PC-9 (cell line): ENCODE measurements at places on chromosomes 13 and 19.
A peak's percentile ranks its signal among the peaks of the same experiment; 100 is the strongest.

- DNase-seq: no peak
Measured at GRCh38 chr13:50521006-50521830, 322.3 kb downstream of the DLEU7 start.

DNA sequence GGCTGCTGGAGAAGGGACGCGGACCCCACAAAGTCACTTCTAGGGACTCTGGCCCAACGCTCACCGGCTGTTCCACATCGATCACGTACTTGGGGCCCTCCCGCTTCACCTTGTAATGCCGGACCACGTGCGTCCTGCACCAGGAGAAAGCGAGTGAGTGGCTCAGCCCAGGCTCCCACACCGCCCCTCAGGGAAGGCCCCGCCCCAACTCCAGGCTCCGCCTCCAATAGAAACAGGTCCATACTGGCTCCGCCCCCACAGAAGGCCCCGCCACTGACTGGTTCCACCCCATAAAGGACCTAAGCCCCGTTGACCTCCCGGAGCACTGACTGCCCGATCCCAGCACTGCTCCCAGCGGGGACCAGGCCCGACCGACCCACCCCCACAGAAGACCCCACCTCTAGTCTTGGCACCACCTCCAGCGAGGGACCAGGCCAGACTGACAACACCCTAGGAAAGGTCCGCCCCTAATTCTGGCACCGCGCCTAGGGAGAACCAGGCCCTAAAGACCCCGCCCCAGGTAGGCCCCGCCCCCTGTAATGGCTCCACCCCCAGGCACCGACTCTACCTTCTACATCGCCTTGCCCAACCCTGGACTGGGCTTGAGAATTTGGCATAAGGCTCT is 11.3 kb downstream of the STAP2 start:
- DNase-seq: no peak

DNA sequence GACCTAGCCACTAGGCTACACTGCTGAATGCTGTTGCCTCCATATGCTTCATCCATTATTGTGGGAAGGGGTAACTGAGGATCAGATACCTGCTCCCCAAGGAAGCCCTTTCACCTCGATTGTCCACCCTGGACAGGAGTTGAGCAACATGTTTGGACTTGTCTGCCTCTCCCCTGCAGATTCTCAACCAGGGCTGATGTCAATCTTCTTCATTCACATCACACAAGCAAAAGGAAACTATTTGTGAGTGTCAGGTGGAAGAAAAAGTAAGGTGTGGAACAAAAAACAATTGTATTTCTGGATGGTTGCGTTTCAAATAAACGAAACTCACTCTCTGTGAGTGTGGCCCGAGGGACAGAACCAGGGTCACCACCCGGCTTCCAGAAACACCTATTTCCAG is 29.5 kb upstream of the MUC16 start:
- peak; percentile 69 for DNase-seq

DNA sequence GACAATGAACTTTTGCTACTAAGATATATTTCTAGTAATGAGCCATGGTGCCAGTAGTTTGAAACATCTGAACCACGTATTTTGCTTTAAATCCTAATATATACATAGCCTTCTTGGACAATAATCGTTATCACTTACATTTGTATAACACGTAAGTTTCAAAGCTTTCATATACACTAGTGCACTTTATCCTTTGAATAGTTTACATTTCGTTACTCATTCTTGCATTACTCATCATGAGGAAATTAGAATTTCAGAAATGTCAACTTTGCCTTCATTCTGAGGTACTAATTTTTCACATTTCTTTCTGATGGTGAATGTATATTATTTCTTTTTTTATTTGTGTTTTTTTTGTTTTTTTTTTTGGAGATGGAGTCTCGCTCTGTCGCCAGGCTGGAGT is 5.8 kb downstream of the KBTBD7 start:
- no peak for DNase-seq

GRCh38 chr19:44609219-44609618 is 4.1 kb upstream of the IGSF23 start:
- DNase-seq: no peak

DNA sequence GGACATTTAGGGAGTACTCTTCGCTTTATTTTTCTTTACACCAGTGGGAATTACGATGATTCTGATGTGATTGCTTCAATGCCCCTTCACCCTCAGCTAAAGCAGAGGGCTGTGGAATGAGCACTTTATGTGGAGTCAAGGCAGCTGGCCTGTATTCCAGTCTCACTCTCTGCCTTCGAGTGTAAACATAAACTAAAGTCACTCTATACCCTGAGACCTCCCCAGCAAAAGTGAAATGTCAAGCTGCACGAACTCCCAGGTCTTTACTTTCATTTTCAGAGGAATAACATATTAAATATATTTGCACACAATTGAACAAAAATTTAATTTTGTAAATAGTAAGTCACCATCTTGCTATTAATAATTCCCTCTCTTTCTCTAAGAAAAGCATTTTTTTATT is 557.1 kb downstream of the DACH1 start:
- no peak for DNase-seq

GRCh38 chr19:55592391-55593090 is 6.8 kb downstream of the FIZ1 start:
- no peak for DNase-seq
